ENCODE measurements at places on chromosomes 16 and 17.
A peak's percentile ranks its signal among the peaks of the same experiment; 100 is the strongest.

GRCh38 chr17:47239967-47240651 is 13.5 kb upstream of the ITGB3 start:
- peak; percentile 72 for DNase-seq

DNA sequence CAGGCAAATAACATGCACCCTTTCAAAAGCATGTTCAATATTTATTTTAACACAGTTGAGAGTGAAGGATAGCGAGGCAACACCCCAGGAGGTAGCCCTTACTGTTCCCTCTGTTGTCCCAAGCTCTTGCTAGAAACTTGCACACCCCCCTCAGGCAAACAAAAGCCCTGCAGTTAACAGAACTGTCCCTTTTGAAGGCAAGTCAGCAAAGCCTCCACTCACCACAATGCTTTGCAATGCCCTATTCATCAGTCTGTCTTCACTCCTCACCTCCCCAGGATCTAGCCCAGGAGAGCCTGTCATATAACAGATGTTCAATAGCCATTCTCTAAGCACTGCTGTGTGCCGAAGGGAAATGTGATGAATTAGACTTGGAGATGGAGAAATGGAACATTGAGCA is 3.5 kb upstream of the CNEP1R1 start:
- DNase-seq, result no peak

- DNase-seq, result no peak
Observed at GRCh38 chr16:55236655-55237054, 87.3 kb upstream of the IRX6 start.

- DNase-seq, result no peak
Observed at GRCh38 chr16:30738984-30739951, 9.0 kb upstream of the PHKG2 start.

GRCh38 chr17:17445296-17445924 is 31.4 kb upstream of the MED9 start:
- DNase-seq, result no peak

GRCh38 chr16:71564335-71564967 is 12.4 kb downstream of the TAT start:
- DNase-seq, result peak; percentile 53

DNA sequence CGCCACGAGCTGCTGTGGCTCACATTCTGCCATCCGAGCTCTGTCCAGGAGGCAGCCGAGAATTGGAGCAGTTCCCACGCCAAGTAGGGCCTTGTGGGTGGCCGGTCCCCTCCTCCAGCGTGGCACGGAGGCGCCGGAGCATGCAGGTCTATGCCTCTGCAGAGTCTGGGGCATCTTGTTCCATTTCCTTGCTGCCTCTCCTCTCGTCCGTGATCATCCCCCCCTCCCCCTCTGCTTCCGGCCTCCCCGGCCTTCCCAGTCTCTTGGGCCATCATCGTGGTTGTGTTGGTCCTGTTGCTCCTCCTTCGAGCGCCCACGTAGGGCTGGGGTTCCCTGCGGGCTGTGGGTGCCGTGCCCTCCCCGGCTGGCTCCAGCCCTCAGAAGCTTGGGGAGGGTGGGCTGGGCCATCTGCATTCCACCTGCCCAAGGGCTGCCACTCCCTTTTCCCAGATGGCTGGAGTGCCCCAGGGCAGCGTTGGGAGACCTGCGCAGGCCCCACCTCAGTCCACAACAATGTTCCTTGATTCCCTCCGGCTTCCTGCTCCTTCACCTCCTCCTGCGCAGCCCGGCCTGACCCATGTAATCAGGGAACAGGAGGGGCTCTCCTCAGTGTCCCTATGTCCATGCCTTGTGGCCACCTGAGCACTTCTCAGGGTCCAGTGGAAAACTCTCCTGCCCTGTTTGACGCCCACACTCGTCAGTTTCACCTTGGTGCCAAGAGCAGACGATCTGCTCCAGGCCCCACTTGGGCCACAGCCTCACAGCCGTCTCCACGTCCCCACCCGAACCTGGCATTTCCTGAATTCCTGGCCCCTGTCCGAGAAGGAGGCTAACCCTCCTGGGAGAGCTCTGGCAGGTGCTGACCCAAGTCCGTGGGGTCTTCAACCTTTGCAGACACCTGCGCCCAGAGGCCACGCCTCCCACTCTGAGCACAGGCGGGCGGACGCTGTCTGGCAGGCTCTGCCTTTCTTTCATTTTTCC is 37.1 kb downstream of the BAIAP2 start:
- no peak for DNase-seq

GRCh38 chr17:44095647-44096496 is 25.3 kb downstream of the G6PC3 start:
- peak; percentile 52 for DNase-seq
